ENCODE measurements at places on chromosomes 12 and 14. TPM values are rescaled to one million over a fixed set of nuclear protein-coding genes. Genes with fewer than 3 reads are reported as not detected.

CLMN gene
- total RNA-seq = 5.8 TPM

DNA sequence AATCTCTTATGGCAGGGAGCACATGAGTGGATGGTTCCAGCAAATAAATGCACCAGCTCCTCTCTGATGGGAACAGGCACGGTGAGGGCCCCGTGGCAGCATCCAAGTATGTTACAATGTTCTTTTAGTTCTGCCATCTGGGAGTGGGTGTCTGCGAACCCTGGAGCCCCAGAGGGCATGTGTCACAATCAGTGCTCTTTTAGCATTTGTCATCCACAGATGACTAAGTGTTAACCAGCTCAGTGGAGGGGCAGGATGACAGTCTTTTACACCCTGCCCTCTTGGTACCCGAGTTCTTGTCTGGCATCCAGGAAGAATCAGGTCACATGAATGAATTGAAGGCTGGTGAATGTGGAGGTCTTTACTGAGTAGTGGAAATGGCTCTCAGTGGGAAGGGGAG, 560.4 kb upstream of the FLRT2 start:
- no peaks in the 10 kb centered on the region for H3K27me3 ChIP-seq
- no peak for DNase-seq

GRCh38 chr14:34983148-34983760, 462 bp downstream of the SRP54 start:
- DNase-seq = no peak
- H3K4me1 ChIP-seq = peaks cover 4% of the 10 kb centered on the region
- peak overlapping the region; percentile 95 for H3K27ac ChIP-seq
- H3K36me3 ChIP-seq = no peaks in the 10 kb centered on the region

GTF2H3 gene
- 50.2 TPM for total RNA-seq

DNA sequence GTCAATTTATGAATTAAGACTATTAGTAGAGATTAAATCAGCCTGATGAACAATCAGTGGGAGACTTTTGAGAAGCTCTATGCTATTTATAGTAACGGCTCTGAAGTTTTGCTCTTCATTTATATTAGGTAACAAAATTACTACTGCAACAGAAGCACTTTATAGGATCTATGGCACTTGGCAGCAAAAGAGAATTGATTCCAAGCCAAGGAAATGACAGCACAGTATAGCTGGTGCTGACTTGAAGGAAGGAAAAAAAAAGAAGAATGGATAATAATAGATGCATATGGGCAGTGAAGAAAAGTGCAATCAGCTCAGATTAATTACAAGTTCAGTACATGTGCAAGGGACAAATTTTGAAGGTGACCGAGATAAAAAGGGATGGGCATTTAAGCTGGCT, 228.2 kb upstream of the PPFIA2 start:
- no peak overlapping the region for H3K4me3 ChIP-seq
- no peaks in the 10 kb centered on the region for H3K27me3 ChIP-seq
- no peaks in the 10 kb centered on the region for H3K4me1 ChIP-seq
- H3K36me3 ChIP-seq = no peaks in the 10 kb centered on the region
- DNase-seq = no peak
- H3K27ac ChIP-seq = no peak overlapping the region

- no peak overlapping the region for H3K27ac ChIP-seq
- H3K4me1 ChIP-seq = no peaks in the 10 kb centered on the region
- no peaks in the 10 kb centered on the region for H3K36me3 ChIP-seq
- H3K27me3 ChIP-seq = no peaks in the 10 kb centered on the region
- H3K4me3 ChIP-seq = no peak overlapping the region
These were observed 24.9 kb downstream of the CRACR2A start for GRCh38 chr12:3727877-3728632.

GRCh38 chr12:16347391-16348298, at the start of gene MGST1:
Gene MGST1 (plus strand): TSS chr12:16347645. CDS start chr12:16354253, 6,608 bp downstream.
- peak within 1 kb of the TSS; percentile 52 for H3K4me3 ChIP-seq
- H3K4me1 ChIP-seq = no peaks in the 10 kb centered on the region
- no peaks in the 10 kb centered on the region for H3K36me3 ChIP-seq
- H3K27ac ChIP-seq = peak within 1 kb of the TSS; percentile 87
- DNase-seq = no peak

TXNDC16 gene
- total RNA-seq = 6.1 TPM

GRCh38 chr12:11545484-11546330, 103.8 kb upstream of the ETV6 start:
- peaks cover 41% of the 10 kb centered on the region for H3K4me1 ChIP-seq
- H3K27ac ChIP-seq = no peak overlapping the region
- no peaks in the 10 kb centered on the region for H3K36me3 ChIP-seq

YBX3 gene
- total RNA-seq = 484 TPM

RBMS2 gene
- total RNA-seq = 4.2 TPM

GRCh38 chr14:35551081-35551480, 17.1 kb downstream of the INSM2 start:
- H3K4me3 ChIP-seq = no peak overlapping the region
- H3K27ac ChIP-seq = no peak overlapping the region
- H3K36me3 ChIP-seq = no peaks in the 10 kb centered on the region
- no peaks in the 10 kb centered on the region for H3K27me3 ChIP-seq

DNA sequence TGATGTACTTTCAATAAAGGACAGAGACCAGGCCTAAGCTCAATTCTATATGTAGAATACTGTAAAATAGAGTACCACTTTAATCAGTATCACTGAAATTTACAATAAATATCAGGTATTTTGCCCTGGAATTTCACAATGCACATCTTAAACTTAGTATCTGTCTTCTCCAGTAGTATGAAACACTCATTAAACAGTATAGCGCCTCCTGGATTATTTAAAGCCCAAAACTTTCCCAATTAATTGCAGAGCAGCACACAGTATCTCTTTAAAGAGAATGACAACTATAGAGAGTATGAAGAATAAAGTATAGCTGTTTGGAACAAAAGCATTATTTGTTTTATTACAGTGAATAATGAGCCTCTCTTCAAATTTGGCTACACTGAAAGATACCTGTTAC, 80.2 kb downstream of the BHLHE41 start:
- no peak overlapping the region for H3K27ac ChIP-seq
- no peaks in the 10 kb centered on the region for H3K36me3 ChIP-seq
- peaks cover 28% of the 10 kb centered on the region for H3K4me1 ChIP-seq
- DNase-seq = no peak

DNA sequence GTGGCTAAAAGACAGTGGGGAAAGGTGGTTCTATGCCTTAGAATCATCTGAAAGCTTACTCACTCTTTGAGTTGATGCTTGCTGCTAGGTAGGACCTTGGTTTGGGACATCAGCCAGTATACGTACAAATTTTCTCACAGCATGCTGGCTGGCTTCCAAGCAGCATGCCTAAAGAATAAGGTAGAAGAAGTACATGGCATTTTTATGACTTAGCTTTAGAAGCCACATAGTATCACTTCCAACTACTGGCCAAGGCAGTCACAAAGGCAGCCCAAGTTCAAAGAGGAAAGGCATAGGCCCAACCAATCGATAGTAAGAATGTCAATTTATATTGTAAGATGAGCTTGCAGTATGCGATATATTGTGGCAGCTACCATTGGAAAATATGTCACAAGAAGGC, 284.2 kb upstream of the CAND1 start:
- H3K4me3 ChIP-seq = no peak overlapping the region
- no peak for DNase-seq
- H3K27ac ChIP-seq = no peak overlapping the region
- no peaks in the 10 kb centered on the region for H3K4me1 ChIP-seq
- no peaks in the 10 kb centered on the region for H3K36me3 ChIP-seq

GRCh38 chr12:44972746-44973421, 78.0 kb downstream of the DBX2 start:
- no peaks in the 10 kb centered on the region for H3K27me3 ChIP-seq
- DNase-seq = no peak
- H3K27ac ChIP-seq = no peak overlapping the region
- H3K36me3 ChIP-seq = no peaks in the 10 kb centered on the region
- no peaks in the 10 kb centered on the region for H3K4me1 ChIP-seq
- H3K4me3 ChIP-seq = no peak overlapping the region

GRCh38 chr14:83894568-83894967, 1635.4 kb upstream of the FLRT2 start:
- no peak overlapping the region for H3K27ac ChIP-seq
- no peak for DNase-seq
- no peaks in the 10 kb centered on the region for H3K27me3 ChIP-seq
- no peak overlapping the region for H3K4me3 ChIP-seq
- no peaks in the 10 kb centered on the region for H3K36me3 ChIP-seq
- H3K4me1 ChIP-seq = no peaks in the 10 kb centered on the region

- H3K4me3 ChIP-seq = no peak overlapping the region
- no peaks in the 10 kb centered on the region for H3K4me1 ChIP-seq
- H3K27me3 ChIP-seq = no peaks in the 10 kb centered on the region
- DNase-seq = no peak
- no peaks in the 10 kb centered on the region for H3K36me3 ChIP-seq
These were observed 100.6 kb upstream of the TBX3 start for GRCh38 chr12:114784526-114784925.

- no peak overlapping the region for H3K4me3 ChIP-seq
- no peak overlapping the region for H3K27ac ChIP-seq
- H3K27me3 ChIP-seq = no peaks in the 10 kb centered on the region
- no peaks in the 10 kb centered on the region for H3K4me1 ChIP-seq
- H3K36me3 ChIP-seq = peaks cover 30% of the 10 kb centered on the region
These were observed 37.0 kb downstream of the TRAFD1 start for GRCh38 chr12:112162241-112162790.

DNA sequence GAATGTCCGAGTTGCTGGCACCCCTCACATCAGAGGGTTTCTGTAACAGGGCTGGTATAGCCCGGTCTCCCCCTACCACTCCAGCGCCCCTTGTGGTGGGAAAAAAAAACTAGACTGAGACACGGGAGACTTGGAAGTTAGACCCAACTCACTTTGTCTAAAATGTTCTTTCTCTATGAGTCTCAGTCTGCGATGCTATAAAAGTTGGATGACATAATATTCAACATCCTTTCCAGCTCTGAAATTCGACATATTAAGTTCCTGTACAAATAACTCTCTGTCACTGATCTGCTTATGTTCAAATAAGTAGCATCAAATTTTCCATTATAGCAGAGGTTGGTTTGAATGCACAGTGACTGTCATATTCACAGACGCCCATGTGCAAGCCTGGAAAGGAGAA, 25.7 kb upstream of the TC2N start:
- peaks cover 6% of the 10 kb centered on the region for H3K27me3 ChIP-seq
- DNase-seq = no peak
- no peaks in the 10 kb centered on the region for H3K36me3 ChIP-seq
- no peak overlapping the region for H3K27ac ChIP-seq
- H3K4me3 ChIP-seq = no peak overlapping the region

GRCh38 chr14:44778604-44779003, 183.1 kb downstream of the KLHL28 start:
- no peak for DNase-seq
- H3K36me3 ChIP-seq = no peaks in the 10 kb centered on the region
- H3K27ac ChIP-seq = no peak overlapping the region

- H3K27me3 ChIP-seq = no peaks in the 10 kb centered on the region
- no peak for DNase-seq
- H3K4me1 ChIP-seq = no peaks in the 10 kb centered on the region
- H3K36me3 ChIP-seq = no peaks in the 10 kb centered on the region
These were observed 28.0 kb downstream of the TXNRD1 start for GRCh38 chr12:104243551-104243950.

CCDC92 gene
- 12.4 TPM for total RNA-seq

FAR2 gene
- 0.38 TPM for total RNA-seq

DNA sequence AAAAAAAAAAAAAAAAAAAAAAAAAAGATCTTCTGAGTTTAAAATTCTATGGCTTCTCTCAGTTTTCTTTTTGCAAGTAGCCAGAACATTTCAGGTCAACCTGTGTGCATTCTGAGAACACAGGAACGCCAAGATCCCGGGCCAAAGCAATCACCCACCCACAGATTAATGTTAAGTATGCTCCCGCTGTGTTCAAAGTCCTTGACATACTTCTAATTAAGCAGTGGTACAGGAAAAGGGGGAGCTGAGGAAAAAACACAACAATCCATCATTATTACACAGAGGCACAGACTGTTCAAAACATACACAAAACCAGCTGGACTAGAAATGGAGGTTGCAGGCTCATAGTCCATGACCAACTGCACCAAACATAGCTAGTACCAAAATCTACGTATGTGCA, 2.8 kb downstream of the FBXO21 start:
- H3K4me1 ChIP-seq = peaks cover 10% of the 10 kb centered on the region
- no peak overlapping the region for H3K4me3 ChIP-seq
- H3K36me3 ChIP-seq = peaks cover 55% of the 10 kb centered on the region
- no peak for DNase-seq
- H3K27me3 ChIP-seq = no peaks in the 10 kb centered on the region
- H3K27ac ChIP-seq = no peak overlapping the region

- DNase-seq = no peak
- no peak overlapping the region for H3K4me3 ChIP-seq
- no peaks in the 10 kb centered on the region for H3K4me1 ChIP-seq
- no peaks in the 10 kb centered on the region for H3K27me3 ChIP-seq
- H3K27ac ChIP-seq = no peak overlapping the region
These were observed 709 bp downstream of the HAL start for GRCh38 chr12:95995238-95996031.

CPM gene
- 35.5 TPM for total RNA-seq

GRCh38 chr14:36502558-36503508, 17.2 kb downstream of the NKX2-1 start:
- peaks cover 21% of the 10 kb centered on the region for H3K27me3 ChIP-seq
- no peak for DNase-seq
- peaks cover 9% of the 10 kb centered on the region for H3K4me1 ChIP-seq
- no peak overlapping the region for H3K4me3 ChIP-seq

Measured in esophagus squamous epithelium (tissue), 5 donors.